Stimulated activated CD8-positive, alpha-beta memory T cell treated with anti-CD3 and anti-CD28 coated beads, Interleukin-12 subunit alpha, Interleukin-12 subunit beta, amount 100 ng/mL, for 4 hours (primary cell): ENCODE measurements at places on chromosomes 13 and 19.

GRCh38 chr13:100825557-100825956 is 151.0 kb upstream of the TMTC4 start:
- DNase-seq, result no peak

DNA sequence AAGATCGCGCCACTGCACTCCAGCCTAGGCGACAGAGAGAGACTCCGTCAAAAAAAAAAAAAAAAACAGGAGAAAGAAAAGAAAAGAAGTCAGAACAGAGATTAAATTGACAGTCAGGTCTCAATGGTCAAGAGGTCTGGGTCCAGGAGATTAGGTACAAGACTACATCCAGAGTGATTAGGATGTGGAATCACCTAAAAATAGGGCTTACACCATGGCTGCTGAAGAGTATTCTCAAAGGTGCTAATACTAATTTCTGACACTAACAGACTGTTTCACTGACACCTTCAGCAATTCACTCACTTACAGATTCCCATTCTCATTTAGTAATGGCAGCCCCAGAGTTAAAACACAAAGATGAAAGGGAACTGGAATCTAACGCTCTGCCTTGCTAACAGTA is 91.7 kb downstream of the TBC1D4 start:
- no peak for DNase-seq

DNA sequence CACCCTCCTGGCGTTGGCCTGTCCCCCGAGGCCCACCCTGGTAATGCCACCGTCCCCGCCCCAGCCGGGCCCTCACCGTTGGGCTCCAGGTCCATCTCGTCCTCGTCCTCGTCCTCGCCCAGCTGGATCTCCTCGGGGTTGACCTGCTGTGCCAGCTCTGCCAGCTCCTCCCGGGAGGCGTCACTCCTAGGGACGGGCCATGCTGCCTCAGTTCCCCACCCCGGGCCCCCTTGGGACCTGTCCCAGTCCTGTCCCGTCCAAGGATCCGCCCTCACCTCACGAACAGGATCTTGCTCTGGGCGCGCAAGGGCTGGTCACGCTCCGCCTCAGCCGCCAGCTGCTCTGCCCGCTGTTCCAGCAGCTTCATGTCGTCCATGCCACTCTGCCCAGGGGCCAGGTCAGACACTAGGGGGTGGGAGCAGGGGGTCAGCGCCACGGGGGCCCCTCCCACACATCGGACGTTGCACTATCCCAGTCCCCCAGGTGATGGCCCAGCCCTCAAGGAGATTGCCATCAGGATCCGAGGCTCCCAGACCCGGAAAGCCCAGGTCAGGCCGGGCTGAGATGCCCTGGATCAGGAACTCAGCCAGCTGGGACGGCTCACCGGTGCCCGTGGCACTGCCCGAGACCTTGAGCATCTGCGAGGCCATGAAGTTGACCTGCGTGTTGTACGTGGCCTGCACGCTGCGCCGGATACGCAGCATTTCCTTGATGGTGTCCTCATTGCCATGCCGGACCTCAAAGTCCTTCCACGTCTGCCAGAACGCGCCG is 9.5 kb downstream of the XAB2 start:
- no peak for DNase-seq

DNA sequence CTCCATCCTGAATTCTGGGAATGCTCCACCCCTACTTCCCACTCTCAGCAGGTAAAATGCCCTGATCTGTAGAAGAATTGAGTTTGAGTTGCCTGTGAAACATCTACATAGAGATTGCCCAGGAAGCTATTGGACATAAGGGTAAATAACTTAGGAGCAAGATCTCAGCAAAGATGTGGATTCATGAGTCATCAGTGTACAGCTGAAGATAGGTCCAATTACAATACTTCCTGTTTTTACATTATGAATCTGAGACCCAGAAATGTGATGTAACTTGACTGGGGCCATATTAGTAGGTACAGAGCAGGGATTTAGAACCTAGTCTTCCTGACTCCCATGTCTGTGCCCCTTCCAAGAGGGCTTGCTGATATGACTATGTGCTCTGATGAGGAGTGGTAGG is 79.4 kb upstream of the FNDC3A start:
- no peak for DNase-seq

- no peak for DNase-seq
Measured at GRCh38 chr19:3975637-3976087, 4.8 kb upstream of the DAPK3 start.

DNA sequence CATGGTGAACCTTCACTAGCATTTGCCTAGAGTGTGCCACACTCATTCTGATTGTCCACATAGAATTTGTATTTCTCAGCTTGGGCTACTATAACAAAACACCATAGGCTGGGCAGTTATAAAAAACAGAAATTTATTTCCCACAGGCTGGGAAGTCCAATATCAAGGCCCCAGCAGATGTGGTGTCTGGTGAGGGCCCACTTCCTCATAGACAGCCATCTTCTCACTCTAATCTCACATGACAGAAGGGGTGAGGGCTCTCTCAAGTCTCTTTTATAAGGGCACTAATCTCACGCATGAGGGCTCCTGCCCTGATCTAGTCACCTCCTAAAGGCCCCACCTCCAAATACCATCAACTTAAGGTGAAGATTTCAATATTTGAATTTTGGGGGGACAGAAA is 53.6 kb downstream of the LRRC63 start:
- DNase-seq, result no peak

DNA sequence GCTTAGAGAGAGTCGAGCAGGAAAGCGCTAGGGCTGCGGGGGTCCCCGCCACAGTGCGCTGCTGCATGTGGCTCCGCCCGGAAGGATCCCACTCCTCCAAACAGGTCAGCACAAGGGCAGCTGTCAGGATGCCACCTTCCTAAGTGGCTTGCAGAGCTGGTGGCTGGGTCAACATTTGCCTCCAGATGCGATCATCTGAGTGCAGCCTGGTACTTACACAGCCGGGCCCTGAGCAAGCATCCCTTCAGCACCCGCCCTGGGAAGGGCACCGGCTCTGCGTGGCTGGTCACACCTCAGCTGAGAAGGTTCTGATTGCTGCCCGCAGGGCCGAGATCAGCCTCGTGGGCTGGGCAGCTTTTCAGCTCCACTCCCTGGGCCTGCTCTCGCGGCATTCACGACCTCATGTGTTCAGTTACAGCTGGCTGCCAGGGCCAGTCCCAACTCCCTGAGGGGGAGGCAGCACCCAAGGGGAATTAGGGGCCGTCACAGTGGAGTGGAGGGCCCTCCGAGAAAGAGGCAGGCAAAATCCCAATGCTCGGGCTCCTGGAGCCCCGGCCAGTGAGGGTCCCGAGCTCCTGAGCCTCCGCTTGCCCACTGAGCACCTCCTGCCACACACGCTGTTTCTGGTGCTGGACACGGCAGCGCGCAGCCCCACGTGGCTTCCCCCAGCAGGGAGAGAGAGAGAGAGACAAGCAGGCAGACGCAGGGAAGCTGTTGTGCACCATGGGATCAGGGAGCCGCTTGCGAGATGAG is 26.8 kb downstream of the AP1M1 start:
- DNase-seq, result no peak

- DNase-seq, result no peak
Measured at GRCh38 chr19:16420336-16420676, 51.5 kb downstream of the EPS15L1 start.

DNA sequence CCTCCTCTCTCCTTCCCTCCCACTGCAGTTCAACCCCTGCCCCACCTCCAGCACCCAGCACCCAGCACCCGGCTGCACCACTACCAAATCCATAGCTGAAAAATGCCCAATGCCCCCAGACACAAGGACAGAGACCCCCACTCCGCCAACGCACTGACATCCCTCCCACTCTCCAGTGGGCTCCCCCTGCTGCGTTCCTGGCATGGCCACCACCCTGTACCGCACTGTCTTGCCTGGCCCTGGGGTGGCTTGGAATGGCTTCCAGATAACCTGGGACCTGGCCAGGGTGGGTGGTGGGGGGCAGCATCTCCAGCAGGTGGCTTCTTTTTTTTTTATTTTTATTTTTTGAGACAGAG is 5.8 kb upstream of the MKNK2 start:
- no peak for DNase-seq

DNA sequence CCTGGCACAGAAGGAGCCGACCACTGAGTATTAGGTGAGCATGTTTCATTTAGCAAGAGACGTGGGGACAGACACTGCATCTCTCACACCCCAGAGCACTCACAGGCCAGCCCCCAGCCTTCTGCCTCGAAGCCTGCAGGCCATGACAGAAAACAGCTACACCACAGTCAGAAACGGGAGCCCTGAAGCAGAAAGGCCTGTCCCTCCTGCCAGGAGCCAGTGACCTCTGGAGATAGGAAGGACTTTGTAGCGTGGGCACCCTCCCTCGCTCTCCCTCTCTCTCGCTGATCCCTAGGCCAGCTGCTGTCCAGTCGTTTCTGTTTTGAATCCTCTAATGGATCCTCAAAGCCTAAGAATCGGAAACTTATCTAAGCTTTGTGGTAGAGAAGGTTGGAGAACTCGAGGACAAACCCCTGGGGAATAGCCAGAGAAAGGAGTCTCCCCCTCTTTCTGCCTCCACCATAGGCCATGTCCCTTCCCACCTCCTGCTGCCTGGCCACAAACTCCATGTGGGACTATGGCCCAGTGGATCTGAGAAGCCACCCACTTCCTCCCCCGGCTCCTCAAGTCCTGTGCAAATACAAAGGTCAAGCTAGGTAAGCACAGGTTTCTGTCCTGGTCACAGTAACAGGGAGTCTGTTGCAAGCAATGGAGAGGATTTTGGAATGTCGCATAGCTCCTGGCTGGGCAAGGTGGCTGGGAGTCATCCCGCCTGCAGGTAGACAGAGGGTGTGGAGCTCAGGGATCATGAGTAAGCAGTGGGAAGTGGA is 95.1 kb downstream of the NUFIP1 start:
- DNase-seq, result no peak

GRCh38 chr19:10968527-10969135 is 7.8 kb downstream of the SMARCA4 start:
- no peak for DNase-seq

GRCh38 chr13:33235078-33235477 is 50.5 kb downstream of the STARD13 start:
- no peak for DNase-seq

DNA sequence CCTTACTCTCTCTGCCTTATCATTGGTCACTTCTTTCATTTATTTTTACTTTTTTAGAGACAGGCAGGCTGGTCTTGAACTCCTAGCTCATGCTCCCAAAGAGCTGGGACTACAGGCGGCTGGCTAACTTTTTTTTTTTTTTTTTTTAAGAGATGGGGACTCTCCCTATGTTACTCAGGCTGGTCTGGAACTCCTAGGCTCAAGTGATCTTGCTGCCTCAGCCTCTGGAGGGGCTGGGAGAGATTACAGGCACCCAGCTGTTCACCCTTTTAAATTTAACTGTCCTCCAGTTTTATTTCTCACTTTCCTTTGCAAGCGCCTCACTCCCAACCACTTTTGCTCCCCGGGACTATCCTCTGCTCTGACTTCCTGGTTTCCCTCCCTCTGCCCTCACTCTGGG is 5.6 kb upstream of the CLDN10 start:
- no peak for DNase-seq

GRCh38 chr13:57629821-57630235 is 1.7 kb upstream of the PCDH17 start:
- DNase-seq, result no peak

GRCh38 chr19:29478578-29479565 is 46.9 kb upstream of the VSTM2B start:
- DNase-seq, result no peak

- DNase-seq, result peak; percentile 18
Measured at GRCh38 chr19:8004723-8005513, 523 bp downstream of the ELAVL1 start.

DNA sequence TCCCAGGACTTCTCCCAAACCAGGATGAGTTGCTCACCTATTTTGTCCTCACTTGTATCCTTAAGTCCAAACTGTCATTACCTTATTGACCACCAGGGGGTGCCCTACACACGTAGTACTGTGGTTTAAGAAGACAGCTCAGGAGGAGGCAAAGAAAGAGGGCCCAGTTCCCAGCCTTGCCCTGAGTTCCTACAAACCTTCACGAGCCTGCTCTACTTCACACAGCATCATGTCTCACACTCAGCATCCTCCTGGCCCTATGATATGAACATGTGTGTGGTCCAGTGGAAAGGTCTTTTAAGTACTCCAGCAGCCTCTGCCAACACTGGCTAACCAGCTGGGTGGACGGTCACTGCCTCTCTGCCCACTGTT is 8.1 kb upstream of the ZNF784 start:
- DNase-seq, result peak; percentile 50

GRCh38 chr13:104979281-104980030 is 1556.0 kb downstream of the EFNB2 start:
- no peak for DNase-seq
